ENCODE measurements at places on chromosomes 2 and 18. TPM values are rescaled to one million over a fixed set of nuclear protein-coding genes. Genes with fewer than 3 reads are reported as not detected.

- no peak for DNase-seq
These were observed 230.2 kb downstream of the ATAD2B start for GRCh38 chr2:23696752-23697045.

- DNase-seq = no peak
These were observed 100.2 kb upstream of the SEC11C start for GRCh38 chr18:59039449-59039848.

GRCh38 chr2:44452069-44452583, 90.4 kb downstream of the CAMKMT start:
- DNase-seq = no peak

GRCh38 chr18:62330650-62331049, 5.5 kb downstream of the TNFRSF11A start:
- no peak for DNase-seq

DNA sequence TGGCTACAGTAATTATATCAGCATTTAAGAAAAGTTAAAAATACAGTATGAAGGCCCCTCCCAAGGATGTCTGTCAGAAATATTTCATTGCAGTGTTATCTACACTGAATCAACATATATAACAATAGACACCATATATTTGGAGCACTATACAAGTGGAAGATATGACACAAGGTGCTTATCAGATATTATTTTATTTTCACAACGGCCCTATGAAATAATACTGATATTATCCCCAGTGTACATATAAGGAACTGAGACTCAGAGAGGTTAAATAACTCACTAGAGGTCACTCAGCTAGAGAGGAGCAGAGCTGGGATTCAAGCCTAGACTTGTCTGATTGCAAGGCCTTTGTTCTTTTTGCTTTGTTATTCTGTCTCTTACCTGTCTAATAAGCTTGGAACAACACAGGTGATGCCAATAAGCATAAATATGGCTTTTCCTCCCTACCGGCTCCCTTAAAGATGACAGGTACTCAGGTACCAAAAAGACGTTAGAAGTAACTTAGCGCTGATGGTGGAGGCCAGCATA, 4.7 kb upstream of the SLC40A1 start:
- DNase-seq = no peak

The RAB6C gene
- not detected for total RNA-seq

- no peak for DNase-seq
These were observed 738.6 kb upstream of the FAM98A start for GRCh38 chr2:34337735-34338134.

GRCh38 chr2:135617501-135618015, 86.3 kb downstream of the R3HDM1 start:
- DNase-seq = no peak

DNA sequence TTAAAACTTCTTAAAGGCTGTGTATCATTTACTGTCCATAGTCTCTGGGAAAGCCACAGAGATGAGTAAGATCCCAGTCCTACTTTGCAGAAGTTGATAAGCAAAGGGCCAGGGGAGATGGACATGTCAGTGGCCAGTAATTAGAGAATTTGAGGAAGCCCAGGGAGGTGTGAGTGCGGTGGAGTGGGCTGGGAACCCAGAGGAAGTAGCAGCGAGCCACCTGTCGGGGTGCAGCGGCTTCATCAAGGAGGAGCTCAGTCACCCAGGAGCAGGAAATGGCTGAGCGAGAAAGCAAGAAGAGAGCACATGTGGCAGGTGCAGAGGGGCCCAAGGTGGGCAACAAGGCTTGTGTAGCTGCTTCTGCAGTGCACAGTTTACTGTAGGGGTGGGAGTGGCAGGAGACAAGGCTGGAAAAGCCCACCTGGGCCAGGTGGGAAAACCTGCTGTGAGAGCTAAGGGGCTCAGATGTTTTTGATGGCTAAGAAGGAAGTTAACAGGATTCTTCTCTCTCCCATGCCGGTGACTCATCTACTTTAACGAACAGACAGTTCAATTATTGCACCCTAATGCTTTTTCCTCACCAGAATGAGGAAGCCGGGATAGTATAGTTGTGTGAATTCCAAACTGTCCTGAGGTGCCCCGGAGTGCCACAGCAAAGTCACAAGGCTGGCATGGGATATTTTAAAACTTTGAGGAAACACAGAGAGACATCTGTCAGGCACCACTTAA, 34.8 kb upstream of the MGAT5 start:
- no peak for DNase-seq

GRCh38 chr18:25672490-25672889, 320.5 kb upstream of the ZNF521 start:
- DNase-seq = no peak

DNA sequence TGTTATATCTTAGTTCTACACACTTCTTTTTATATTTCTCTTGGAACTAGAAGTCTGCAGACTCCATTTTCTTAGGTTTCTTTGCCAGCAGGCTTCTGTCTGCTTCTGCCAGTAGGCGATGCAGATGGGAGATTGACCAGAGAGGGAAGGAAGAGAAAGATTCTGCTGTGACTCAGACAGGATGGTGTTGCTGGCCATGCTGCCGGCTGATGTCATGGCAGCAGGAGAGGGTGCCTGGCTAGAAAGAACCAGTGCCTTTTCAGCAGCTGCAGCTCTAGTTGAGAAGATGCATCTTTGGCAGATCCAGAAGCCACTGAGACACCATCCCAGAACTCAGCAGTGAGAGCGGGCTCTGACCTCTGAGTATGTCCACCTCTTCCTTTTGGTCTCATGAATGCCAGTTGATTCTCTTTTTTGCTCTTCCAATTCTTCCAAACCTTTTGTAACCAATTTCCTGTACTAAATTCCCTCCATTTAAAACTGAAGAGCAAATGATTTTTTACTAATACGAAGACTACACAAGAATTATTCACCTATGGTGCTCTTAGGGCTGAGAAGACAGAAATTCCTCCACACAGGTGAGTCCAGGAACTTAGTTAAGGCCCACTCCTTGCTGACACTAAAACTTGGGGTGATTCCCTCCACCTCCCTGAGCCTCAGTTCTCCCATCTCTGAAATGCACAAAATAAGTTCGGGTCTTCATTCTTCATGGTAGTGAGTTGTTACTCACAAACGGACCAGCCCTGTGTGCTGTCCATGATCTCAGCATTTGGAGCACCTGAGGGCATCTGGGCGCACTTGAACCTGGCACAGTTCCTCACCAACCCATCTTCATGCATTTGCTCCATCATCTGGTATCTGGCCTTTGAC, 200.7 kb downstream of the MYCN start:
- DNase-seq = no peak

Data from right atrium auricular region (tissue), 2 donors.